ENCODE measurements at places on chromosomes 16 and 17. TPM values are rescaled to one million over a fixed set of nuclear protein-coding genes. Genes with fewer than 3 reads are reported as not detected.

Gene WFDC1
- total RNA-seq: 4.5 TPM

Gene OMG
- total RNA-seq: not detected

Gene AGRP
- total RNA-seq: 0.47 TPM

Gene GNG13
- total RNA-seq: not detected

Gene JPT1
- total RNA-seq: 53.8 TPM

Gene MYH10
- 293 TPM for total RNA-seq

Gene CDH3
- total RNA-seq: 46.4 TPM

Gene KRTAP9-2
- total RNA-seq: not detected

Gene METTL22
- 42.9 TPM for total RNA-seq

Gene MRPL28
- 45.5 TPM for total RNA-seq

Gene SLC6A2
- 1.6 TPM for total RNA-seq

Gene NHLRC4
- 18.0 TPM for total RNA-seq

Gene SAMD14
- 7.1 TPM for total RNA-seq

Gene CDH13
- 40.6 TPM for total RNA-seq

Gene C17orf78
- total RNA-seq: not detected

Gene LRRC59
- 44.1 TPM for total RNA-seq

Gene BFAR
- total RNA-seq: 54.6 TPM

Gene MEOX1
- 9.7 TPM for total RNA-seq

Gene CCL17
- total RNA-seq: 1.1 TPM

Gene ERN2
- 0.53 TPM for total RNA-seq

Gene ODF4
- total RNA-seq: not detected

Gene KIF18B
- 5.4 TPM for total RNA-seq

Gene KRT12
- total RNA-seq: not detected

Gene HSF5
- 0.41 TPM for total RNA-seq

Gene FOXN1
- 0.23 TPM for total RNA-seq

Gene TBX4
- total RNA-seq: 0.58 TPM

Gene PLA2G15
- total RNA-seq: 34.9 TPM

Gene TOP2A
- total RNA-seq: 46.1 TPM

Gene OR3A2
- 0.23 TPM for total RNA-seq

Gene MFSD6L
- total RNA-seq: 3.0 TPM

Gene MYL4
- total RNA-seq: 45.8 TPM

Gene SLC5A10
- total RNA-seq: 0.82 TPM

Gene OTOP2
- not detected for total RNA-seq

Gene NDUFAF8
- total RNA-seq: 23.3 TPM

Gene CDH5
- 67.2 TPM for total RNA-seq

Gene ZNF276
- total RNA-seq: 29.6 TPM

Gene XYLT2
- 35.9 TPM for total RNA-seq

Gene MYH1
- total RNA-seq: 1.5 TPM

Gene OTOP3
- total RNA-seq: not detected

Gene MT4
- not detected for total RNA-seq

Gene TNFSF13
- 10.2 TPM for total RNA-seq

Gene DPH1
- total RNA-seq: 48.1 TPM

Gene NOL3
- total RNA-seq: 9.5 TPM

Gene VAMP2
- total RNA-seq: 45.4 TPM

Gene NPIPB8
- 0.70 TPM for total RNA-seq

Gene NPIPB9
- 2.9 TPM for total RNA-seq

Gene TEKT5
- 0.64 TPM for total RNA-seq

Gene GGA2
- 60.0 TPM for total RNA-seq

Gene TBC1D26
- total RNA-seq: 0.99 TPM

Gene SYT17
- total RNA-seq: 7.3 TPM

Gene DPEP2
- 2.7 TPM for total RNA-seq

Gene GINS2
- total RNA-seq: 6.5 TPM

Gene KRT10
- 6.9 TPM for total RNA-seq

Gene PIP4K2B
- total RNA-seq: 73.7 TPM

Gene HAGHL
- total RNA-seq: 4.5 TPM

Gene TLCD3B
- total RNA-seq: 1.5 TPM

Gene SDR42E2
- total RNA-seq: 0.18 TPM
